ENCODE measurements at places on chromosomes 16 and 17. TPM values are rescaled to one million over a fixed set of nuclear protein-coding genes. Genes with fewer than 3 reads are reported as not detected.

Gene GP1BA
- total RNA-seq, result not detected

Gene SLC16A6
- not detected for total RNA-seq

Gene LAT
- total RNA-seq, result 0.78 TPM

Gene HS3ST3A1
- 5.9 TPM for total RNA-seq

Gene FSCN2
- 3.4 TPM for total RNA-seq

Gene MYOCD
- total RNA-seq, result 7.7 TPM

Gene FBXW10
- total RNA-seq, result not detected

Gene PMFBP1
- total RNA-seq, result under 0.01 TPM

Gene CIITA
- 1.1 TPM for total RNA-seq

Gene RNF157
- 0.76 TPM for total RNA-seq

Measured in articular chondrocyte of knee joint (primary cell).